ENCODE measurements at places on chromosomes 6 and 20.

- no peak for DNase-seq
These were observed 147.6 kb downstream of the EYA4 start for GRCh38 chr6:133388731-133389130.

DNA sequence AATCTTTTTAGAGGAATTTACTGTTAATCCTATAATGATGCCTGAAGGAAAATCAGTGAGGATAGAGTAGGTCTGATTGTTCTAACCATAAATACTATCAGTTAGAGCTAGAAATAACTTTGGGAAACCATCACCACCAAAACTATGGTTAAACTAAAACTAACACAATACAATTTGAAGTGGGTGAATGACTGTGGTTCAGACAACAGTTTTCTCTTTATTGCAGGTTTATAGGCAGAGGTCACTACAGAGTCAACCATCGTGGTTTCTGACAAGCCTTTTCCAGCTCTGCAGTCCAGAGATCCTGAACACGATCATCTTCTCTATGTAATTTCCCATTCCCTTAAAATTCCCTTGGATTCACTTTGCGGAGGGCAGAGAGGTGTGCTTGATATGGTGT is 134.3 kb downstream of the IBTK start:
- no peak for DNase-seq

DNA sequence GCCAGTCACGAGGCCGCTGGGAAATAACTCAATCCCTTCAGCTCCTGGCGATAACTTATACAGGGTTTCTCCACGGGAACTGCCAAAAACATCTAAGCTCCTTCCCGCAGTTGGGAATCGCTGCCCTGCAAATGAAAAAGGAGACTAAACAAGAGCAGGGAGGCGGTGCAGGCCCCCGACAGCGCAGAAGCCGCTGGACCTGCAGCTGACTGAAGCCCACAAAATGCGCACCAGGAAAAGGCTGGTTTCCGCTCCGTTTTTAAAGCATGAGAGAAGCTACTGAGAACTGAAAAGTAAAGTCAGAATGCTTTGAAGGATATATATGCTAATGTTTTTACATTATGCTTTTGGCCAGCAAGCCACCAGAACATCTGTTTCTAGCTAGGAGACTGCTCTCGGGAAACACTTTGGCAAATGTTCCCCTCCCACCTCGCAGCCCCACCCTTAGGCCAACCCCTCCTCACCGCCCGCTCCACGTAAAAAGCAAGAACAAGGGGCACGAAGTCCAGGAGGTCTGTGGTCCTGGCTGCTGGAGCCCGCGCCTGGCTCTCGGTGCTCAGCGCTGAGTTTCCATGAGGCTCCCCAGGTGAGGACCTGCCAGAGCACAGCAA is 90.5 kb downstream of the SOD2 start:
- no peak for DNase-seq

GRCh38 chr20:6898928-6899327 is 131.4 kb downstream of the BMP2 start:
- DNase-seq: no peak

GRCh38 chr6:3825331-3825831 is 23.8 kb upstream of the FAM50B start:
- no peak for DNase-seq

DNA sequence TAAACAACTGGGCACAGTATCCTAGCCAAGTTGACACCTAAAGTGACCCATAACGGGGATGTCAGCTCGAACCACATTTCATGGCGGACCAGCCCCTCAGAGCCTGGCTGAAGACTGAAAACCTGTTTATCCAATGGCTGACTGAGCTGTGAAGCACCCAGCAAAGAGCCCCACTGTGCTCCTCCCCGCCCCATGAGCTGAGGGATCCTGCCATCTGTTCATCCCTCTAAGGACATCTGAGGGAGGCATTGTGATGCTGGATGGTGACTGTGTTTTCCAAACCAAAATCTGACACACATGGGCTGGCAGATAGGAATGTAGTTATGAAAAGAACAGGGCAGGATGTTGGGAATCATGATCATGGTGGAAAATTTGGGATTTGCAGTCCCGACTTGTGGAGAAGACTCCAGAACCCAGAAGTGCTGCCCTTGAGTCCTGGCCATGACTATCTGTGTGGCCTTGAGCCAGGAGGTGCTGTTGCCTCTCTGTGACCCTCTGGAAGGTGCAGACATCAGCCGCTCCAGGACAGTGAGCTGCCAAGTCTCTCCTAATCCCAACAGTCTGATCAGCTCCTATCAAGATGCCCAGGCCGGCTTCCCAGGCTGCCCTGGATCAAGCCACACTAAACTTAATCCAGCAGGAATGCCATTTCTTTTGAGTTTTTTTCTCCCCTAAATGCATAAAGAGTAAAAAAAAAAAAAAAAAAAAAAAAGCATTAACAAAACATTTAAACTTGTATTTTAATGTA is 5.7 kb downstream of the EDN3 start:
- no peak for DNase-seq

DNA sequence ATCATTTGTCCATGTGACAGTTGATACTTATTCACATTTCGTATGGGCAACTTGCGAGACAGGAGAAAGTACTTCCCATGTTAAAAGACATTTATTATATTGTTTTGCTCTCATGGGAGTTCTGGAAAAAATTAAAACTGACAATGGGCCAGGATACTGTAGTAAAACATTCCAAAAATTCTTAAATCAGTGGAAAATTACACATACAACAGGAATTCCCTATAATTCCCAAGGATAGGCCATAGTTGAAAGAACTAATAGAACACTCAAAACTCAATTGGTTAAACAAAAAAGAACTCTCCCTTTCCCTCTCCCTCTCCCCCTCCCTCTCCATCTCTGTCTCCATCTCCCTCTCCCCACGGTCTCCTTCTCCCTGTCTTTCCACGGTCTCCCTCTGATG is 19.4 kb upstream of the EIF2S2 start:
- DNase-seq: no peak

DNA sequence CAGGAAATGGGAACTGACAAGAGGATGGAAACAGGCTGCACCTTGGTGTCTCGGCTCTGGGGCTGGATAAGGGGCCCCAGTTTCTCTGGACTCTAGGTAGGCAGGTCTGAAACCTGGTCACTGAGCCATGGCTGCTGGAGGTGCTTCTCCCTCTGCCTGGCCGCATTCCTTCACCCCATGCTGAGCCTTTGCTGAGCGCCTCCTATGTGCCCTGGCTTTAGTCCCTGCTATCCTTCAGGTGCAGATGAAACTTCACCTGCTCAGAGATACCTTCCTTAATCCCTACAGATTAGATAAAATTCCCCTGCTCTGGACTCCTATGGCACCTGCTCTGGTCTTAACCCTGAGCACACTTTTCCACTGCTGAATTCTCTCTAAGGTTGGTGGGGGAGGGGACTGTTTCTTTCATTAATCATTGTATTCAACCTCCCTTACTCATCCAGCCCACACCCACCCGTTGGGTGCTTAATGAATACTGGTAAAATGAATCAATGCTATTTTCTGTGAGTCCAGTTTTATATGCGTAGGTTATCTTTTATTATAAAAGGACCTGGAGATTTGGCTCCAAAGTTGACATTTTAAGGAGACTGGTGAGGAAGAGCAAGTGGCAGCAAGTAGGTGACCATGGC is 19.3 kb downstream of the MYLK4 start:
- DNase-seq: no peak

DNA sequence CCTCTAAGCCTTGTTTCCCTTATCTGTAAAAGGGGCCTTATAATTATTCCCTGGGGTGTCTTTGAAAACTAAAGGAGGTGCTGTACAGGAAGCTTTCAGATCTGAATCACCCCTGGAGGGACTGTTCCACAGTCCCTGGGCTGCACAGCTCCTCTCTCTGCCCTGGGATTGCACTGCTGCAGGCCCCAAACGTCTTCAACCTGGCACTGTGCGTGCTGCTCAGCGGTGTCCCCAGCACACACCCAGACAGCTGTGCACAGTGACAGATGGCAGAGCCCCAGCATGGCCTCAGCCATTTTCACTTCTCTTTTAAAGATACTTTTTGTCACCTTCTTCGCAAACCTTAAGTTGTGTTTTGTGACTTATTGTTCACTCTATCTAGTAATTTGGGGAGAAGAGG is 50.7 kb upstream of the INSM1 start:
- DNase-seq: no peak

Data from effector CD8-positive, alpha-beta T cell (primary cell).